ENCODE measurements at places on chromosomes 5 and 9.

DNA sequence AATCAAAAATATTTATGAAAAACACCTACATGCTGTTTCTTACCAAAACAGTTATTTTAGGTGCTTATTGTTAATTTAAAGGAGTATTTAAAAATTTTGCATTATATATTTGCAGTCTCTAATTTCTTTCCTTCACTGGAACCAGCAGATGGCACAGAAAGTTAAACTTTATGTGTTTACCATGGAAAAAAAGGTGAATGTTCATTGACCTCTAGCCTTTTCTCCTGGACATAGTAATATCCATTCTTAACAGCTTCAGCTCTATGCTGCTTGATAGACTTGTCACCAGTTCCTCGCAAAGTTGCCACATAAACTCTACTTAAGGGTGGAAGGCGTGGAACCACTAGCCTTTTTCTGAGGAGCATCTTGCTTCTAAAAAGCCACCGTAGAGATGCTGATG, 38.7 kb upstream of the NUDT12 start:
- no peak for DNase-seq

GRCh38 chr9:6785682-6786081, 27.9 kb downstream of the KDM4C start:
- DNase-seq: no peak

DNA sequence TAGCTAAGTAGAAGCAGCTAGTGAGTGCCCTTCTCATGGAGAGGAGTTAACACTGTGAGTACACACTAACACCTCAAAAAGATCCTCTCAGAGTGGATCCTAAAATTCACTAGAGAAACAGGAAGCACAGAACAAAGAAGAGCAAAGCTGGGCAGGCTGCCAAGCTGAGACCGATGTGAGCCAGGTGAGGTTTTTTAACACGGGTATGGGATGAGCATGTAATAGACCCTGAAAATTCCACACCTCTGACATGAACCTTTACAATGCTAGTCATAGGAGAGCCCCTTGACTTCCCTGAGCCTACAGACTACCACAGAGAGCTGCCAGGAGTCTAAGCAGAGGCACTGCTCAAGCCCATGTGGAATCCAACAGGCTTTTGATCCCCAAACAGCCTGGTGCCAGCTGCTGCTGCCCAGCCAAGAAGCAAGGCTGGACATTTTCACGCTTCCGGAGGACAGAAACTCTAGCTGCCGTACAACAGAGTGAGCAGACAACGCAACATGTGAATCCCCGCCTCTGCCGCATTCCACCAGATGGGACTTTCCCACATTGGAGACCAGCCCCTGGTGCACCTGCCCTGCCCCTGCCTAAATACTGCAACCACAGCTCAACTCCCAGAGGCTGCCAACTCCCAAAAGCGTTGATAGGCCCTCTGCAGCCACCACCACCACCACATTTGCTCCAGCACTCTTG, 280.8 kb downstream of the CDH10 start:
- no peak for DNase-seq

- DNase-seq: no peak
Observed at GRCh38 chr5:55303238-55303690, 4.2 kb downstream of the DHX29 start.

GRCh38 chr9:113705928-113706519, 170.1 kb upstream of the ZNF618 start:
- DNase-seq: no peak
